ENCODE measurements at places on chromosomes 7 and 10. TPM values are rescaled to one million over a fixed set of nuclear protein-coding genes. Genes with fewer than 3 reads are reported as not detected.

Gene NACAD
- 0.04 TPM for total RNA-seq

Gene DNAJC9
- total RNA-seq = 35.4 TPM

Gene CNNM1
- total RNA-seq = 1.9 TPM

Gene NOLC1
- 38.6 TPM for total RNA-seq

Gene SPDYE5
- not detected for total RNA-seq

Gene TRPV5
- total RNA-seq = not detected

Gene DKK1
- total RNA-seq = 0.47 TPM

Gene CYP3A4
- total RNA-seq = not detected

GRCh38 chr10:64033711-64034110 lies 512.5 kb downstream of the REEP3 start:
- H3K36me3 ChIP-seq = no peaks in the 10 kb centered on the region
- no peak overlapping the region for H3K4me3 ChIP-seq
- no peak overlapping the region for H3K27ac ChIP-seq
- H3K27me3 ChIP-seq = no peaks in the 10 kb centered on the region

DNA sequence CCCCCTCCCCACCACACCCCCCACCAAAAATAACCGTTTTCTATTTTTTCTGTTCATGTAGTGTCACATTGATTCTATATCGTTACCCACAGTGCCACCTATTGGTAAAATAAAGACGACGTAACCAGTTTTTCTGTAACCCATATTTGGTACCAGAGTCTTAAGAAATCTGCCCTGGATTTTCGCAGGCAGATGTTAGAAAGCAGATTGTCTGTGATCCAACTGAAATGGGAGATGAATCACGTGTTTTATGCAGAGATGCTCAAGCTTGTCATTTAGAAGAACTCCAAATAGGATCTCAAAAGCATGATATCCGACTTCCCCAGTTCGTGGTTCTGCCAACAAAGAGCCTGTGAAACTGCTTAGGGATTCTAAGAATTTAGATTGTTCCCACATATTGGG lies 261.1 kb upstream of the CSTF2T start:
- H3K27ac ChIP-seq = no peak overlapping the region
- H3K4me1 ChIP-seq = peaks cover 4% of the 10 kb centered on the region
- H3K4me3 ChIP-seq = no peak overlapping the region
- H3K36me3 ChIP-seq = no peaks in the 10 kb centered on the region
- DNase-seq = no peak

DNA sequence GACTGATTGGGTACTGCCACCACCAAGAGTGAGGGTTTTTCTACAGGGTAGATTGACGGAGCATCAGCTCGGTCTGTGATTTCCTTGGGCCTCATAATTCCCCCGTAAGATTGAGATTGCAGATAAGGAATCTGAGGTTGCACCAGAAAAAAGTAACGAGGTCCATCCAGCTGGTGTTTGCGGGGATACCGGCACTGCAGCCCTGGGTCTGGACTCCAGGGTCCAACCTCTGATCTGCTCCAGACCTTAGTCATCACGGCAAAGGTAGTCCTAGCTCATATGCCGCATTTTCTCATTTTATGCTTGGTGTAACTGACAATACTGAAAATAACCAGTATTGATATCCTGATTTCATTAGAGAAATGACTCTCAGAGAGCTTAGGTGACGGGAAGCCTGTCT lies 3.9 kb downstream of the CARD11 start:
- no peak for DNase-seq
- H3K36me3 ChIP-seq = no peaks in the 10 kb centered on the region
- H3K27me3 ChIP-seq = no peaks in the 10 kb centered on the region

- no peak overlapping the region for H3K4me3 ChIP-seq
- no peak for DNase-seq
- peaks cover 59% of the 10 kb centered on the region for H3K4me1 ChIP-seq
- no peaks in the 10 kb centered on the region for H3K27me3 ChIP-seq
- H3K27ac ChIP-seq = no peak overlapping the region
- H3K36me3 ChIP-seq = no peaks in the 10 kb centered on the region
These were observed 8.9 kb upstream of the GPER1 start for GRCh38 chr7:1078985-1079384.

DNA sequence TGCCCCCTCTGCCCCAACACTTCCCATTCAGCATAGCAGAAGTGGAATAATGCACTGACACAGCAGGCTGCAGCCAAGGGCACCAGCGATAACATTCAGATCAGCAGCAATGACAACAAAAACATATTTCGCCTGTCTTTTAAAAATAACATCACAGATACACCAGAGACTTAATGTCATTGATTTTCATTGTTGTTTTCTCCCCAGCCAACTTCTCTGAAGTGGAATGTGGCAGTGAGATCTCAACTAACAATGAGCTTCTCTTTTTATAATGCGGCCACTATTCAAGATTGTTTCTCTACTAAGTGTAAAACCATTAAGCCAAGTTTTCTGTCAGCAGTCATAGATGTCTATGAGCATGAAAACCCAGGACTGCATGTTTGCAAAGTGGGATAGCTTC lies 158.2 kb upstream of the TMEM229A start:
- no peak for DNase-seq
- no peaks in the 10 kb centered on the region for H3K27me3 ChIP-seq
- no peak overlapping the region for H3K27ac ChIP-seq
- H3K4me1 ChIP-seq = no peaks in the 10 kb centered on the region

DNA sequence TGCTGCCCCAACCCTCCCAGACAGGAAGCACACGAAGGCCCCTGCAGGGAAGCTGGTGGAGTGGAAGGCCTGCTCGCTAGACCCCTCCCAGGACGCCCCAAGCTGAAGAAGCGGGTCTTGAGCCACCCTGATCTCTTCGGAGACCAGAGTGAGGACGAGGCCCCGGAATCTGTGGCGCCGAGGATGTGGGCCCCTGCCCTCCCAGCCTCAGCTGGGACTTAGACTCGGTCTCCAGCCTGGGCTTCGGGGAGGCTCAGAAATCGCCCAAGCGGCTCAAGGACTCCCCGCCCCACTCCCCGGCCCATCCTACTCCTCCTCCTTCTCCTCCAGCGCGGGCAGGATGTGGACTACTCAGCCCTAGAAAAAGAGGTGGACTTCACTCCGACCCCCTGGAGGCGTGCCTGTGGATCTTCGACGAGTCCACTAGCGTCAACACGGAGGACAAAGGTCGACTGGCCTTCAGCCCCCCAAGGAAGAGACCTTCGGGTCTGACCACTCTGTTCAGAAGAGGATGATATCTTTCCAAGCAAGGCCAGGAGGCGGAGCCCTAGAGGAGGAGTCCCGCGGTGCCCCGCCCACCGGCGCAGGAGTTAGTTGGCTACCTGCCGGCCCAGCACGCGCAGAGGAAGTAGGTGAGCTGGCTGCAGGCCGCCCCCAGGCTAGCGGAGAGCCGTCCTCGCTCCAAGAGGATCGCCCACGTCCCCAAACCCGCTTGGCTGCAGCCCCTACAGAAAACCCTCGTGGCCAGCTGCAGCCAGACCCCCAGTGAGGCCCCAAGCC lies 21.9 kb upstream of the LANCL2 start:
- H3K4me3 ChIP-seq = no peak overlapping the region
- peaks cover 16% of the 10 kb centered on the region for H3K27me3 ChIP-seq
- H3K27ac ChIP-seq = no peak overlapping the region
- DNase-seq = no peak

- H3K27me3 ChIP-seq = no peaks in the 10 kb centered on the region
- no peaks in the 10 kb centered on the region for H3K36me3 ChIP-seq
- H3K4me3 ChIP-seq = no peak overlapping the region
- peaks cover 28% of the 10 kb centered on the region for H3K4me1 ChIP-seq
These were observed 105.1 kb downstream of the FAM107B start for GRCh38 chr10:14669576-14669975.

DNA sequence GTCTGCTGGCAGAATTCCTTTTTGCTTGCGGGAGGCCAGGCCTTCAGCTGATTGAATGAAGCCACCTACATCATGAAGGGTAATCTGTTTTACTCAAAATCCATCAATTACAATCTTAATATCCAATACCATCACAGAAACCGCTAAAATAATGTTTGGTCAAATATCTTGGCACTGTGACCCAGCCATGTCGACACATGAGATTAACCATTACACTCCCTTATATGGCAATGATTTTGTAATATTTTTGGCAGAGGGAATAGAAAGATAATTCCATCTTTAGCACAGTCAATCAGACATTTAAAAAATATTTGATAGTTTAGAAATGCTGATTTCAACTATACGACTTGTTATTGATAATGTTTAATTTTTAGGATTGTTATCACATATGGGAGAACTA lies 36.5 kb upstream of the SLC39A12 start:
- H3K27me3 ChIP-seq = no peaks in the 10 kb centered on the region
- H3K4me3 ChIP-seq = no peak overlapping the region
- no peaks in the 10 kb centered on the region for H3K36me3 ChIP-seq
- peak overlapping the region; percentile 30 for H3K27ac ChIP-seq

DNA sequence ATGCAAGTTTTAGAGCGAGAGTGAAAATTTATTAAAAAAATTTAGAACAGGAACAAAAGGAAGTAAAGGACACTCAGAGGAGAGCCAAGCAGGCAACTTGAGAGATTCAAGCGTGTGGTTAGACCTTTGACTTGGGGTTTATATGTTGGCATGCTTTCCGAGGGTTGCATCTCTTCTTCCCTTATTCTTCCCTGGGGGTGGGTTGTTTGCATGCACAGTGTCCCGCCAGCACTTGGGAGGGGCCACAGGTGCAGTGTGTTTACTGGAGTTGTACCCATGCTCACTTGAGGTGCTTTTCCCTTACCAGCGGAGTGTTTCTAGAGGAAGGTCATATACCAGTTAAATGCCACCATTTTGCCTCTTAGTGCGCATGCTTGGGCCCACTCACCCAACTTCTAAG lies 96.3 kb downstream of the CHN2 start:
- no peaks in the 10 kb centered on the region for H3K4me1 ChIP-seq
- no peak overlapping the region for H3K4me3 ChIP-seq
- no peaks in the 10 kb centered on the region for H3K27me3 ChIP-seq
- no peak for DNase-seq
- no peak overlapping the region for H3K27ac ChIP-seq

GRCh38 chr7:20264623-20265022 lies 47.4 kb upstream of the MACC1 start:
- no peaks in the 10 kb centered on the region for H3K36me3 ChIP-seq
- H3K4me1 ChIP-seq = peaks cover 3% of the 10 kb centered on the region
- H3K27me3 ChIP-seq = no peaks in the 10 kb centered on the region
- no peak for DNase-seq
- H3K27ac ChIP-seq = no peak overlapping the region
- H3K4me3 ChIP-seq = no peak overlapping the region

- H3K27me3 ChIP-seq = no peaks in the 10 kb centered on the region
These were observed 46.1 kb upstream of the SLC35B4 start for GRCh38 chr7:134362587-134363483.

DNA sequence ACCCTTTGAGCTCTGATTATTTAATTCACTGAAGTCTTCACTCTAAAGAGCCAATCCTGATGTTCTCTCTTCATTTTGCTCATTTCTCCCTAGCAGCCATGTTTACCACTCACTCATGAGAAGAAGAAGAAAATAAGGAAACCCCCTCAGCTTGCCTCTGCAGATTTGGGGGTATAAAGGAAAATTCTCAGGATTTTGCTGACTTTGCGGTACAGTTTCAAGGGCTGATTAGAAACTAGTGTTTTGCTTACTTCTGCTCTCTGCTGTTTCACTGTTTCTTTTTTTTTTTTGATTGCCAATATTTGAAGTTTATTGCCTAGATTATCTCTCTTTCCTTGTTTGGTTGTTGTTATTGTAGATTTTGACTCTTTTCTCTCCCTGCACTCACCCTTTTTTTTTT lies 23.4 kb downstream of the PCBD1 start:
- no peak overlapping the region for H3K4me3 ChIP-seq
- H3K36me3 ChIP-seq = peaks cover 3% of the 10 kb centered on the region
- no peak for DNase-seq
- no peak overlapping the region for H3K27ac ChIP-seq
- H3K27me3 ChIP-seq = no peaks in the 10 kb centered on the region

GRCh38 chr10:34814223-34814912 lies 728 bp downstream of the PARD3 start:
- DNase-seq = no peak
- peaks cover 18% of the 10 kb centered on the region for H3K4me1 ChIP-seq
- no peaks in the 10 kb centered on the region for H3K27me3 ChIP-seq

DNA sequence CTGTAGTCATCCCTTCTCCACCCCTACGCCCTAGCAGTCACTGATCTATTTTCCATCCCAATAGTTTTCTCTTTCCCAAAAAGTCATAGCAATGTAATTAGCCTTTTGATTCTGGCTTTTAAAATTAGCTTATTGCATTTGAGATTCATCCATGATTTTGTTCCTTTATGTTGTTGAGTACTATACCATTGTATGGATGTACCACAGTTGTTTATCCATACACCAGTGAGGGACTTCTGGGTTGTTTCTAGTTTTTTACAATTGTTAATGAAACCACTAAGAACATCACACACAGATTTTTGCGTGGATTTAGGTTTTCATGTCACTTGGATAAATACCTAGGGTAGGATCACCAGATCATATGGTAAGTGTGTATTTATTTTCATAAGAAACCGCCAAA lies 16.1 kb downstream of the FHIP2A start:
- no peak for DNase-seq
- H3K4me1 ChIP-seq = no peaks in the 10 kb centered on the region
- H3K27ac ChIP-seq = no peak overlapping the region

GRCh38 chr7:28236560-28236959 lies 56.0 kb upstream of the JAZF1 start:
- no peaks in the 10 kb centered on the region for H3K36me3 ChIP-seq
- no peak for DNase-seq
- no peaks in the 10 kb centered on the region for H3K27me3 ChIP-seq

GRCh38 chr10:95653895-95654294 lies 2.6 kb downstream of the ALDH18A1 start:
- H3K4me3 ChIP-seq = no peak overlapping the region
- H3K27me3 ChIP-seq = no peaks in the 10 kb centered on the region
- peaks cover 9% of the 10 kb centered on the region for H3K36me3 ChIP-seq
- H3K27ac ChIP-seq = no peak overlapping the region
- no peak for DNase-seq

GRCh38 chr10:77827366-77827765 lies 99.2 kb downstream of the DLG5 start:
- DNase-seq = no peak
- peaks cover 18% of the 10 kb centered on the region for H3K36me3 ChIP-seq
- H3K27ac ChIP-seq = no peak overlapping the region
- no peaks in the 10 kb centered on the region for H3K27me3 ChIP-seq

GRCh38 chr10:112217386-112218035 lies 33.9 kb upstream of the GPAM start:
- H3K4me1 ChIP-seq = no peaks in the 10 kb centered on the region
- H3K36me3 ChIP-seq = no peaks in the 10 kb centered on the region
- H3K27ac ChIP-seq = no peak overlapping the region
- no peak overlapping the region for H3K4me3 ChIP-seq
- DNase-seq = no peak

DNA sequence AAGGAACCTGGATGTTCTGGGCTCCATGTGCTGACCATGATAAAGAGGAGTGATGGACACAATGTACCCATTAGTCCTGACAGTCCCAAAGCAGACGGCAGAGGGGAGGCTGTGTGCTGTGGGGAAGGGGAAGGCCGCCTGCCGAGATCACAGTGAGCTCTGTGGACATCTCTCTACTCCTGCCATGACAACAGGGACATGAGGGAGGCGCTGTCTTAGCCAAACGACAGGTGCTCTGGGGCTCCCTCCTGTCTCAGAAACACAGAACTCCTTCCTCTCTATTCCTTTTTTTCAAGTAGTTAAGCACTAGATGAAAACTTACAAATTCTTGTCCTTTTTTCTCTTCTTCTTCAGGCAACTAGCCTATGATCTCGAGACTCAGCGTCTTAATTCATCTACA lies 113.1 kb downstream of the RNF32 start:
- no peak for DNase-seq
- no peak overlapping the region for H3K27ac ChIP-seq
- H3K36me3 ChIP-seq = peaks cover 7% of the 10 kb centered on the region
- no peaks in the 10 kb centered on the region for H3K27me3 ChIP-seq
- H3K4me1 ChIP-seq = no peaks in the 10 kb centered on the region

Measured in esophagus squamous epithelium (tissue), 5 donors.